ENCODE measurements at places on chromosomes 2 and 18.

DNA sequence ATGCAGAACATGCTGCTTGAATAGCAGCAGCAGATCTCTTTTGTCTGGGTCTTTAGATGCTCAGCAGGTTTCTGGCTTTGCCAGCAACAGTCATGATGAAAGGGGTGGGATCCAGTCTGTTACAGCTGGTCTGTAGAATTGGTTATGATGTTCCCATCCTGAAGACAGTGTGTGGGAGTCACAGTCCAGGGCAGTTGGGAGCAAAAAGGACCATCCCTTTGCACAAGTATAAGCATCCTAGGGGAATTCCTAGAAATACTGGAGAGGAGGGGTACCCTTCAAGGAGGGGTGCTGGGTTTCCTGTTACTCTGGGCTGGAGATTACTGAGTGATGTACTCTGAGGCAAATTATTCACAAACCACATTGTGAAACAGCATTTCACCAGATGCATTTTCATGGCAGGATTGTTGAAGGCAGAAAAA lies 119.9 kb upstream of the RND3 start:
- no peak for DNase-seq

- DNase-seq, result peak; percentile 81
Measured at GRCh38 chr2:85826990-85827878, 61.6 kb downstream of the ST3GAL5 start.

- no peak for DNase-seq
Measured at GRCh38 chr2:36404754-36405153, 49.2 kb downstream of the CRIM1 start.

- DNase-seq, result no peak
Measured at GRCh38 chr2:204487447-204488229, 57.6 kb upstream of the PARD3B start.

DNA sequence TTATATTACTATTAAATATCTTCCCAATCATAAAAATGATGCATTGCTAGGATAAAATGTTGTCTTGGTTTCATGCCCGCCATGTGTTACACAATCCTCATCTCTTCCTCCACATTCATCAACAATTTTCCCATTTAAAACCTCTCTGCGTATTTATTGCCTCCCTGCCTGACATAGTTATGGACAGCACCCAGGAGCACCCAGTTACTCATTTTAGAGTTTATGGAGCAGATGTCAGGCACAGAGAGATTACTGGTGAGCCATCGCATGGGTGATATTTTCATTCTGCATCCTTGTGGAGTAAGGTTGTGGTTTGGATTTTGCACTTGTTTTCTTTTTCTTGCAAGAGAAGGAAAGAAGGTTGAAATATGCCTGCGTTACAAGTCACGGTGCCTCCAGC lies 116.7 kb upstream of the NPAS2 start:
- no peak for DNase-seq

- no peak for DNase-seq
Measured at GRCh38 chr2:63272560-63272959, 221.9 kb downstream of the OTX1 start.

DNA sequence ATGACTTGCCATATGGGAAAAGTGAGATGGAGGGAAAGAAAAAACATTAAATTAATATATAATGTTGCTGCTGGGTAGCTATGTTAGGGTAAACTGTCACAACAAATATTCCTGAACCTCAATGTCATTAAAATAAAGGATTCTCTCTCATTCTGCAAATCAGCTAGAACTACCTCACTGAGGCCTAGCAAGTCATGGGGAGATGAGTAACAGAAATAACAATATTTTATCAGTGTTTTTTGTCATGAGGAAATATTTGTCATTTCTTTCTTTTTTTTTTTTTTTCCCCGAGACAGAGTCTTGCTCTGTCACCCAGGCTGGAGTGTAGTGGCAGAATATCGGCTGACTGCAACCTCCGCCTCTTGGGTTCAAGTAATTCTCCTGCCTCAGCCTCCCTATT lies 1282.3 kb upstream of the NRXN1 start:
- no peak for DNase-seq

DNA sequence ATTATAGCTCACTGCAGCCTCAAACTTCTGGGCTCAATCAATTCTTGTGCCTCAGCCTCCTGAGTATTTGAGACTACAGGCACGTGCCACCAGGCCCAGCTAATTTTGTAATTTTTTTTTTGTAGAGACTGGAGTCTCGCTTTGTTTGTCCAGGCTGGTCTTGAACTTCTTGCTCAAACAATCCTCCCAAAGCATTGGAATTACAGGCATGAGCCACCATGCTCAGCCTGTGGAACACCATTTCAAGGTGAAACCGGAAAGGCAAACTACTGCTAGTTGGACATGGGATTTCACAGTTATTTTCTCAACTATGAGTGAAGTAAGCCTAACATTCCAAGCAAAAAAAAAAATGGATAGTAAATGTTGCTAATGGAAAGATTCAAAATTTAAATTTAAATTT lies 20.9 kb upstream of the TGIF1 start:
- no peak for DNase-seq

- DNase-seq, result no peak
Measured at GRCh38 chr2:128069769-128070168, 21.2 kb upstream of the UGGT1 start.

GRCh38 chr2:149134335-149134923 lies 95.9 kb downstream of the LYPD6B start:
- no peak for DNase-seq

DNA sequence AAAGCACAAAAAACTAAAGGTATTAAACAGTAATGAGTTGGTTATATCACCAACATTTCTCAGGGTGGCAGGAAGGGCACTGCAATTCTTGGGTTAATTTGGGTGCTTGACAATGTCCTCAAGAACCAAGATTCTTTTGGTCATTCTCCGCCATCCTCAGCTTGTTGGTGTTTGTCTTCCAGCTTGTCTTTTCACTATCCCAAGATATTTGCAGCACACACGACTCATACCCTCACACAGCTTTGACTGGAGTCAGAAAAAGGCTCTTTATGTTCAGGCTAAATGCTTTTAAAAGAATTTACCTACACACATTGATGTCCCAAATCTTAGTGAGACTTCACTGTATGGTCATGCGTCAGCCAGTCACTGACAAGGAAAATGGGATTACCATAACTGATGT lies 12.5 kb downstream of the GREB1L start:
- DNase-seq, result no peak

GRCh38 chr18:24928301-24928878 lies 423.6 kb downstream of the ZNF521 start:
- DNase-seq, result no peak

DNA sequence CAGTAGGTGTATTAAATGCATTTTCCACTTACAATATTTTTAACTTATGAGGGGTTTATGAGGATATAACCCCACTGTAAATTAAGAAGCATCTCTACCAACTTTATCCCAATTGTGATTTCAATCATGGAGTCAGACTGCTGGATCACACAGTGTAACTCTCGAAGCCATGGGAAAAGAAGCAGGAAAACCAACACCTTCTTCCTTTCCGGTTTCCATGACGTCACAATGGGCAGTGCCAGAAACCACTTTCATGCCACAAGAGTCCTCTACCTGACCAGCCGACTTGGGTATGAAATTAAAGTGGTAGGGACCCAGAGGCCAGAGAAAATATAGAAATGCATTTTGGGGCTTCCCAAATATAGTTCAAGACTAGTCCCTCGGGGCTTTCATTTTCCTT lies 4.2 kb downstream of the RNF152 start:
- DNase-seq, result no peak

GRCh38 chr2:60706021-60706420 lies 50.0 kb upstream of the PAPOLG start:
- no peak for DNase-seq

DNA sequence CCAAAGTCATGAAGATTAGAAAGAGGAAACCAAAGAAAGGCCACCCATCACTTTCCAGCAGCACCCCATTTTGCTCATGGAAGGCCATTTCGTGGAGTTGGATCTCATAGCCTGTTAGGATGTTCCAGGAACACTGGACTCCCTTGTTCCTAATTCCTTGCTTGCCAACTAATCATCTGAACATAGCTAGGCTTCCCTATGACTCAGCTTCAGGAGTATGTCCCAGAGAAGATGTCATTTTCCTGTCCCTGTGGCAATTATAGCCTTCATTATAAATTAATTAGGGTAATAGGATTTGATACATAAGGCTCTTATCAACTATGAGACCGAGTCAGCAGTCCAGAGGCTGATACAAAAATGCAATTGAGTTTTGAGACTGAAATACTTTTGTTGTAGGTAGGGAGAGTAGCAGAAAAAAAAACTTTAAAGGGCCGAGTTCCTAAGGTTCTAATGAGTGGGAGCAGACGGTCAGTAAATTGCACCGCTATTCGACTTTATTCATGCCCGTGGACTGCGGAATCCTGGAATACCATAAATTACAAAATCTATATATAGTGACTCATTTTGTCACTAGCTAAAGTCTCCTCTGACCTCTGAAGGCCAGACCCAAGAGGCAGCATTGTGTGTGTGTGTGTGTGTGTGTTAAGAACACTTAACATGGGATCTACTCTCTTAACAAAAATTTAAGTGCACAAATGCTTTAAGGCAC lies 311.8 kb downstream of the FBXO15 start:
- no peak for DNase-seq

DNA sequence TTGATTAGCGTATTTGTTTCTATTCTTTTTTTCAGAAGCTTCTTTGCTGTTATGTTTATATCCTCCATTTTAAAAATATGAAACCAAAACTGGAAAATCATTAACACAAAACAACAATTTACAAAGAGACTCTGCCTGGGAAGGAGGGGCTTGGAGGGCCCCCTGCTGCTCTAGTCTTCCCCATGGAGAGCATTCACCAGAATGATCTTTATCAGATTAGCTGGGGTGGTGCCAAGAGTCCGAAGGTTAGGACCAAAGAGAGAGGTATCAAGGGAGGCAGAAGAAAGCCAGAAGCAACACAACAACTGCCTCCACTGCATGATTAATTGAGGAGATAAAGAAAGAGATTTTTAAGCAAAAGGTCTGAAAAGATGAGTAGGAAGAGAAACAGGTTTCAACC lies 218.6 kb downstream of the IRS1 start:
- DNase-seq, result no peak

DNA sequence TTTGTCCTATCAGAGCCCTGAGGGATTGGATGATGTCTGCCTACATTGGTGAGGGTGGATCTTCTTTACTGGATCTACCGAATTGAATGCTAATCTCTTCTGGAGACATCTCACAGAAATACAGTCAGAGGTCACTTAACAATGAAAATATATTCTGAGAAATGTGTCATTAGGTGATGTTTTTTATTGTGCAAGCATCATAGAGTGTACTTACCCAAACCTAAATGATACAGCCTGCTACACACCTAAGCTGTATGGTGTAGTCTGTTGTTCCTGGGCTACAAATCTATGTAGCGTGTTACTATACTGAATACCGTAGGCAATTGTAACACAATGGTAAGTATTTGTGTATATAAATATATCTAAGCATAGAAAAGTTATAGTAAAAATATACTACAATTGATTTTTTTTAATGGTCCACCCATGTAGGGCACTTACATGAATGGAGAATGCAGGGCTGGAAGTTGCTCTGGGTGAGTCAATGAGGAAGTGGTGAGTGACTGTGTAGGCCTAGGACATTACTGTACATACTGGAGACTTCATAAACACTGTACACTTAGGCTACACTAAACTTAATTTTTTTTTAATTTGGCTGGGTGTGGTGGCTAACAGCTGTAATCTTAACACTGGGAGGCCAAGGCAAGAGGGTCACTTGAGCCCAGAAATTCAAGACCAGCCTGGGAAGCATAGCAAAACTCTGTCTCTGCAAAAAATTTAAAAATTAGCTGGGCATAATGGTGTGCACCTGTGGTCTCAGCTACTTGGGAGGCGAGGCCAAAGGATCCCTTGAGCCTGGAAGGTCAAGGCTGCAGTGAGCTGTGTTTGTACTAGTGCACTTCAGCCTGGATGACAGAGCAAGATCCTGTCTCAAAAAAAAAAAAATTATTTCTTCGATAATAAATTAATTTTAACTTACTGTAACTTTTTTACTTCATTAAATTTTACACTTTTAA lies 226.3 kb upstream of the UBE2E3 start:
- DNase-seq, result no peak

- DNase-seq, result no peak
Measured at GRCh38 chr18:25326361-25326952, 25.5 kb downstream of the ZNF521 start.

DNA sequence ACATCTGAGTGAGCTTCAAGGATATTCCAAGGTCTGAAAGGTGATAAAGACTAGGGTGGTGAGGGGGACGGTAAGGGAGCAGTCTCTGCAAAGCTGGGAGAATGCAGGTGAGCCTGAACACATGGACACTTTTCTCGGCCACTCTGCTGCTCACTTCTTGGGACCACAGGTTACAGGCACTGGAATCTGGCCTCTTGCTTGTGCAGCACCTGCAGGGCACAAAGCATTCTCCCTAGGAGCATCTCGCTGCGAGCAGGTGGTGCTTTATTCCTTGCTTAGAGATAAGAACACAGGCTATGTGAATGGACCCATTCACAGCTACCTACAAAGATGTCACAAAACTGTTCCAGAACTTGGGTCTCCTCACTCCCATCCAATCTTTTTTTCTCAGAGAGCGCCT lies 153.2 kb downstream of the DDX1 start:
- DNase-seq, result no peak

- DNase-seq, result no peak
Measured at GRCh38 chr2:81247648-81248047, 943.1 kb upstream of the LRRTM1 start.

DNA sequence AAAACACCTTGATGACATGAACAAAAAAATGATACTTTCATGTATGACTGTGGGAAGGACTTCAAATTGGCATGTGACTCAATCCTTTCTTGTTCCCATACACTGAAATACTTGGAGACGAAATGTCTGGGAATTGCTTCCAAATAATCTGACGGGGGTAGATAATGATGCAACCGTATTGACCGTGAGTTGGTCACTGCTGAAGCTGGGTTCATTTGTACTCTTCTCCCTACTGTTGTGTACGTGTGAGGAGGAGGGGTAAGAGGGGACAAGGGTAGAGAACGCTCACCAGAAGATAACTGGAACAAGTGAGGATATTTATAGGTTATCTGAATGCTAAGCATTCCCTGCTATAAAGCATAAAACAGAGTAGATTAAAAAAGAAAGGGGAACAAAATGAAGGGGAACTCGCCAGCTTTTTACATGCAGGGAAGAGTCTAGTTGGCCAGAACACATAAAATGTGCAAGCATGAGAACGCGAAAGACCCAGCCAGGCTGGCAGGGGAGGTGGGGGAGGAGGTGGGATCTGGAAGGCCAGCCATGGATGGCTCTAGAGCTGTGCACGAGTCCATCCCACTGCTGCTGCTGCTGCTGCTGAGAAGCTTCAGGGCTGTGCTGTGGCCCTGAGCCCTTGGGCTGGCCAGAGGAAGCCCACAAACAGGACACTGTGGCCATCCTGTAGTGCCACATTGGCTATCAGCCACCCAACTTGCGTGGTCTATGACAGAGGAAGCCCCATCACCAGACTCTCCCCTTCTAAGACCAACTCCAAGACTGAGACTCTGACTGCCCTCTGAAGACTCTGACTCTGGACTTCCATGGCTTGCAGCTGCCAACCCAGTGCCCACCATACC lies 15.2 kb upstream of the CETN1 start:
- DNase-seq, result no peak
